Endothelial cell (in vitro differentiated cells): ENCODE measurements at places on chromosomes 3 and 15.

DNA sequence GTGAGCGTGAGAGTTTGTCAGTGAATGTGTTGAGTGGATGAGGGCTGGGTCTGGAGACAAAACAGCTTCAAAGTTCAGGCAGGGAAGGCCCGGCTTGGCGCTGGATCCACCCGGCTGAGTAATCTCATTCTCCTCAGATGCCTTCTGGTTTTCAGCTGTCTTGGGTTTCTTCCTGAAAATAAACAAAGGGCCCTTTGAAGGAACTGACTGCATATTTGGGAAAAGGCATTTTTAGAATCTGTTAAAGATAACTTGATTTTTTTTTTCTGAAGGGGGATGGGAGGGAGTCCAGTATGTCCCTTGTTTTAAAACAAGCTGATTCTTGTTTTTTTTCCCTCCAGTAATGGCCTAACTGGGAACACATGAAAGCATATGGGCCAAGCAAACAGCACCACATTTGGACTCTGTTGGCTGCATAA lies 86.4 kb downstream of the TIGIT start:
- DNase-seq = no peak

- no peak for DNase-seq
Observed at GRCh38 chr3:13318626-13319470, 101.3 kb downstream of the NUP210 start.

GRCh38 chr3:54123776-54124196 lies 1.4 kb downstream of the CACNA2D3 start:
- no peak for DNase-seq

DNA sequence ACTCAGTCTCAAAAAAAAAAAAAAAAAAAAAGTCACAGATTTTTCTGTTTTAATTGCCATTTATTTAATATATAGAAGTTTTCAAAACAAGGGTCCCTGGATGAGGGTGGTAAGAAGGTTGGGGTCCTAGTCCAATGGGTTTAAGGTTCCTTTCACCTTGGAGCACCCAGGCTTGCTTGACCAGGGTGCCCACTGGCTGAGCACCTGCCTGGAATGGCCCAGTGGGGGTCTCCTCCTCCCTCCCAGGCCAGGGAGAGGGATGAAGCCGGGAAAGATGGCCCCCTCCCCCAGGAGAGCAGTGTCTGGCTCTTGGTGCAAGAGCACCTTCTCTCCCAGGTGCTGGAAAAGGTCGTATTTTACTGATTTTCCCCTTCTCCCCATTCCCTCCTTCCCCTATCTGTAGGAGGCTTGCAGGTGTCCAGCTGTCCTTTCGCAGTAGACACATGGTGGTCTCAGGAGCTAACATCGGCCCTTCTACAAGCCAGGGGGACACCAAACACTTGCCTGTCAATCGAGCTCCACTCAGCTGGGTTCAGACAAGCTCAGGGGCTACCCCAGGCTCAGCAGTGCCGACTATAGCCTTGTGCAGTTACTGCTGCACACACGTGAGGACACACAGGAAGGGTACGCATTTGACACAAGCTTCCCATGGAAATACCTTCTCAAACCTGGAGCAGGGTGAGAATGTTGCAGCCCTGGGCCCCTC lies 112.3 kb upstream of the KLF13 start:
- no peak for DNase-seq

DNA sequence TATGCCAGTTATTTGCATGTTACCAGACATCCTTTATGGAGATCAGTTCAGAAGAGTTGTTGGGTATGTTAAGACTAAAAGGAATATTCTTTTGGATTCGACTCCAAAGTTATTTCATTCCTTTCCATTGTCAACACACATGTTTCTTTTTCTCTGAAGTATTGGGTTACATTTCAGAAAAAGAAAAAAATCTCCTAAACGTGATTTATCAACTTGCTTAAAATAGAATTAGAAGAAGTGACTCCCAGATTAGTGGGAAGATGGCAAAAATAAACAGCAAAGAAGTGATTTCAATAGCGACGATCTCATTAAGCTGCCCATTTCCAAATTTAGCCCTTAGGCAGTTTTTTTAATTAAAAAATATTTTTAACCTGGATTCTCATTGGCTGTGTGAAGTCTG lies 85.4 kb downstream of the TIGIT start:
- no peak for DNase-seq

GRCh38 chr3:108404368-108404767 lies 106.0 kb downstream of the MYH15 start:
- no peak for DNase-seq

- DNase-seq = no peak
Observed at GRCh38 chr3:49506906-49507305, 36.8 kb downstream of the DAG1 start.

DNA sequence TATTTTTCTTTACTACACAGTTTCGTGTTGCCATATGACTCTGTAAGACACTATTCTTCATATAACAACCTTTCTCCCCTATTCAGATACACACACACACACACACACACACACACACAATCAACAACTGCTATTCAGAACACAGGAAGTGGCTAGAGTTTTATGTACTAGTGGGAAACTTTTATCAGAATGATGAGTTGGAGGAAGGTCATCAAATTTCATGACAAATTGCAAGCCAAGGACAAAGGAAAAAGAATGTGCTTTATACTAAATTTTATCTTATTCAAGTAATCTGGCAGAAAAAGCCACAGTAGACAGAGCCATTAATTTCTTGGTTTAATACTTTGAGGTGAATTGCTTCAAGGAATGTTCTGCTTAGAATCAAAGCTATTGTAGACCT lies 899.8 kb downstream of the ROBO2 start:
- DNase-seq = no peak

DNA sequence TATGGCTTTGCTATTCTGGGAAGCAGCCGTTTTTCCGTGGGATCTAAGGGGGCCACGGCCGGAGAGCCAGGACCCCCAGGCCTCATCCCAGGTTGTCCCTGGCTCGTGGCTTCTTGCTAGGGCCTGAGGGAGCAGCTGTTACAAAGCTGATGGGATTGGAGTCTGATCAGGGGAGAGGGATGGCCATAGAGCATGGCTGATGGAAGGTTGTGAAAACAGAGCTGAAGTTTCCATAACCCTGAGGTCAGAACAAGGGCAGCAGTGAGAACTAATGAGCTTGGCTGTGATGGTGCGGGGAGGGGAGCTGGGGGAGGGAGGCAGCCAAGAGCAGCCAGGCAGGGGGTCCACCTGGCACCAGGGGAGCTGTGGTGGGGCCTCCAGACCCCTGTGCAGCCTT lies 63.0 kb downstream of the LINGO1 start:
- no peak for DNase-seq

DNA sequence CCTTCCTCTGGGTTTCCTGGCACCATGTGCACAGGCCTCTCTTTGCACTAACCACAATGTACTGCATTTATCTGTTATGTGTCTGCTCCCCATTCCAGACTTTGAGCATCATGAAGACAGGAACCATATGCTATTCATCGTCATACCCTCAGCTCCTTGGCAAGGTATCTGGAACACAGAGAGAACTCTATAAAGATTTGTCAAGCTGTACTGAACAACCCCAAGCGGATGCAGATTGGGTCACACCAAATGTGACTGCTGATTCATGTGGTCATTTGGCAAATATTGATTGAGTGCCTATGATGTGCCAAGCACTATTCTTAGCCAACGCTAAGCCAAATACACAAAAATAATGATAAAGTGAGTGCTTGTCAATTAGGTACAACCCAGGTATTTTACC lies 7.5 kb upstream of the MEGF11 start:
- DNase-seq = no peak

DNA sequence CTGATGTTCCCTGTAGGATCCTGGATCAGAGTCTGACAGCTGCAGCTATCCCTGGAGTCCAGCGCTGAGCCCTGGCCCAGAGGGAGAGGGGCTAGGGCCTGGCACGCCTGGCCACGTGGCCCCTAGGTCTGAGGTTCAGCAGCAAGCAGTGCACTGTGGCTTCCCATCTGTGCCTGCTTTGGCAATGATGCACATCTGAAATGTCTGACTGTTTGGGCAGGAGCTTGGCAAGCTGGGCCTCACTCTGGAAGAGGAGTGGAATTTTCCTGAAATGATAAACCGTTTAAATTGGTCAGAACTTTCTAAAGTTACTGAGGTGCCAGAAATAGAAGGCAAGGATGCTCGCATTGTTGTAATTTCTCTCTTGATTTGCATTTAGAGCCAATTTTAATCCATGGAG lies 48.8 kb upstream of the MRPS22 start:
- no peak for DNase-seq
